ENCODE measurements at places on chromosomes 7 and 10. TPM values are rescaled to one million over a fixed set of nuclear protein-coding genes. Genes with fewer than 3 reads are reported as not detected.

TRIL gene
- total RNA-seq: 0.12 TPM

FRMD4A gene
- 0.98 TPM for total RNA-seq

EPO gene
- total RNA-seq: not detected

GNAT3 gene
- total RNA-seq: not detected

ATXN7L1 gene
- 9.8 TPM for total RNA-seq

GRCh38 chr7:106126170-106126938 lies 14.2 kb upstream of the SYPL1 start:
- peak; percentile 76 for DNase-seq

- no peak for DNase-seq
Measured at GRCh38 chr7:27242555-27243339, at the start of gene EVX1. EVX1 (plus strand) TSS chr7:27242802; CDS start chr7:27243031, 229 bp downstream.

- DNase-seq: no peak
Measured at GRCh38 chr10:52778511-52779392, 6.2 kb upstream of the MBL2 start.

DNA sequence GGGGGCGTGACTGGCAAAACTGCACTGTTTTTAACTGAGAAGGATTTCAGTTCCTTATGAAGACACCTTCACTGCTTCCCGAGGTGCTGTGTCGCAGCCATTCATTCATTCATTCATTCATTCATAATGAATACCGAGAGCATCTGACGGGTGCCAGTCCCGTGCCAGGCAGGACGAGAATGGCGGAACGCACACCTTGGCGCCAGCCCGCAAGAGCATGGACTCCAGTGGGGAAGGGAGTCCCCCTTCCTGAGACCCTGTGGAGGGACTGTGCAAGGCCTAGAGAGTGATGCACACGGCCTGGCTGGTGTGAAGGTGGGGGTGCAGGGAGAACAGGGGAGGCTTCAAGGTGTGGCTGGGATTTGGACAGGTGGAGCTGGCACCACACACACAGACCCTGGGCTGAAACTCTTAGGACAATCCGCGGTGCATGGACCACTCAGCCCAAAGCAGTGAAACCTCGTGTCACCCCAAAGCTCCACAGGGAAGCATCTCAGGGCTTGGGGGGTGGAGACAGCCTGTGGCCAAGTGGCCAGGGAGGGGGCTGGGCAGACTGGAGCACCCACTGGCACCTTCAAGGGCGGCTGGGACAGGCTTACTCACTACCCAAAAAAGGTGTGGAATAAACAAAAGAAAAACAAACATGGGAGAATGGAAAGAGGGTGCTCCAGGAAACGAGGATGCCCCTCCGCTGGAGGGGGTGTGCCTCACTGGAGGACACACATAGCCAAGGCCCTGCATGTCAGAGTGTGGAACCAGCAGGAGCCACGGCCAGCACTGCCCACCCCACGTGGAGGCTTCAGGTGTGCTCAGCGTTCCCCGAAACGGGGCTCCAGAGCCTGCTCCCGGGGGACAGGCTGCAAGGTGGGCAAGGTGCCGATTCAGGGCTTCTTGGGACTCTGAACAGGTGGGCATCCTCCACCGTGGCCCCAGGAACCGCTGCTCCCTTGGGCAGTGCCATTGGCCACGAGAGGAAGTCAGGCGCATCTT lies 37.7 kb downstream of the EBF3 start:
- DNase-seq: no peak

DNA sequence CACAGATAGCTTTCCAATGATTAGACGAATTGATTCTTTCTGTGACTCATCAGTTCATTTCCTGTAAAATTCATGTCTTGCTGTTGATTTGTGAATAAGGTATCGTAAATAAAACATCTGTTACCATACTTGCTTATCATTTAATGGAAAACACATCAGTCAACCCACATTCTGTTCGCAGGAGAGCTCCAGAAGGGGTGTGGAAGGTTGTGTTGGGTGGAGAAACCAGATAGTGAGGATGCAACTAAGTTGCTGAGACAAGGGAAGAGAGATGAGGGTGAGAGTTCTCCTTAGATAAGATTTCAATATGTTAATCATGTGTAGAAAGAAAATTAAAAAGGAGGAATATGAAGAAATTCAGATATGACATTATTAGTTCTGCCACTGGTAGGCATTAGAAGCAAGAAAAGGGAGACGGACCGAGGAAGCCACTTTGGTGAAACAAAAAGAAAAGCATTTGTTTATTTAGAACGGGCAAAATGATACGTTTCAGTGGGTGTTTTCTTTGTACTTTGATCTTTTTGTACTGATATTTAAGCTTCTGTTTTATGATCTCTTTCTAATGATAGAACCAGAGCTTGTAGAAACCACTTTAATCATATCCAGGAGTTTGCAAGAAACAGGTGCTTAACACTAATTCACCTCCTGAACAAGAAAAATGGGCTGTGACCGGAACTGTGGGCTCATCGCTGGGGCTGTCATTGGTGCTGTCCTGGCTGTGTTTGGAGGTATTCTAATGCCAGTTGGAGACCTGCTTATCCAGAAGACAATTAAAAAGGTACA lies 7.8 kb downstream of the CD36 start:
- no peak for DNase-seq

DNA sequence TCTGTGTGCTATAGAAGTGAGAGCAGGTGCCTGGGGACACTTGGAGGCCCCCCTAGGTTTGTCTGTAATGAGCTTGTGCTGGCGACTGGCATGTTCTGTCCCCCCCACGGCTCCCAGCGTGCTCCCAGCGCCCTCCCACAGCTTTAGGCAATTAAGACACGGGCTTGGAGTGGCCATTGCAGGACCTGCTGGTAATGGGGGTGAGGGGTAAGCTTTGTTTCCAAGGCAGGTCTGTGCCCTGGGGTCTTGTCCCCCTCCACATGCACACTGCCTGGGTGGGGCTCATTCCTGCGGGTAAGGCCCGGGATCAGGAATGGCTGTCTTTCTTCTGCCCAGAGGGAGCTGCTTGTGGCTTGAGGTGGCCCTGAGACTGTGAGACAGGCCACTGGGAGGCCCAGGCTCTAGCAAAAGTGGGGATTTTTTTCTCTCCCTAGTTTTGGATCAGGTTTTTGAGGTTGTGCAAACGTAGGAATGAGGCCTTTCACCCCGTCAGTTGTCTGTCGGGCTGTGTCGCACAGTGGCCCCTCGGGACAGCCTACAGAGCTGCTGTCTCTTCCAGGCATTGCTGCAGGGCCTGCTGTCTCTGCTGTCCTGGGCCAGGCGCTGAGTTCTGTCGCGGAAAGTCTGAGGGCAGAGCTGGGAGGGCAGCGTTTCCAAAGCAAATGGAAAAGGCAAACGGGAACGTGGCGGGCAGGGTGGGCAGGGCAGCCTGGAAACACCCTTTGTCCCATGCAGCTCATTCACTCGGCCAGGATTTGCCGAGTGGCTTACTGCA lies 107.4 kb downstream of the LHPP start:
- no peak for DNase-seq

GRCh38 chr7:98294798-98295382 lies 13.4 kb downstream of the BRI3 start:
- peak; percentile 77 for DNase-seq

GRCh38 chr7:119959811-119960210 lies 313.2 kb upstream of the KCND2 start:
- no peak for DNase-seq

DNA sequence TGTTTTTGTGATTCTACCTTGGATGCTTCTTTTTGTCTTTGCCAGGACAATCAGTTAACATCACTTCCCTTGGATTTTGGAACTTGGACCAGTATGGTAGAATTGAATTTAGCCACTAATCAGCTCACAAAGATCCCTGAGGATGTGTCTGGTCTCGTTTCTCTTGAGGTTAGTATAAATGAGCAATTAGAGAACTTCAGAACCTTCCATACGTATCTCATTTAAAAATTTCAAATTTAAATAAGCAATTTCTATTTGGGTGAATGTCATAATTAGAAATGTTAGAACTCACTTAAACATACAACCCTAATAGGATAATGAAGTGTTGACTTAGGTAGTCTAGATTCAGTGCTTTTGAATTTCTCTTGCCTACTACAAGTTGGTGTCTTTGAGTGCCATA lies 69.3 kb upstream of the ADRA2A start:
- DNase-seq: no peak

- no peak for DNase-seq
Measured at GRCh38 chr10:116268976-116269375, 4.0 kb downstream of the GFRA1 start.

DNA sequence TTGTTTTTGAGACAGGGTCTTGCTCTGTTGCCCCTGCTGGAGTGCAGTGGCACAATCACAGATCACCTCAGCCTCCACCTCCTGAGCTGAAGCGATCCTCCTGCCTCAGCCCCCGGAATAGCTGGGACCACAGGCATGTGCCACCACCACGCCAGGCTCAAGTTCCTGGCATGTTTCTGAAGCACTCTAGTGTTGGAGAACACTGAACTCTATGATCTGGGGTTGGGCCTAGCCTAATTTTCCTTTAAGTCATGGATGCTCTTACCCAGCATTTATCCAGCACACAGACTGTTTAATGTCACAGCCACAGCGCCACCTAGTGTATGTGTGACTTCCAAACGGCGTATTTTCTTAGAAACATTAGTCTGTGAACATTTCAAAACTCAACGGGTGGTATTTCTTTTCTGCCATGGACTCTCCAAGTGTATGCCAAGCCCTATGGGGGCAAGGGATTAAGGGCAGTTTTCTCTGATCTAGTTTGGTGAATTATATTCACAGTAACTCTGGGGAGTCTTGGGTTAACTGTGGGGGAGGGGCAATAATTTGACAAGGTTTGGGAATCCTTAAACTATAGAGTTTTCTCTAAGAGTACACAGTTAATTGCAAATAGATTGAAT lies 91.8 kb downstream of the CREM start:
- peak; percentile 95 for DNase-seq

DNA sequence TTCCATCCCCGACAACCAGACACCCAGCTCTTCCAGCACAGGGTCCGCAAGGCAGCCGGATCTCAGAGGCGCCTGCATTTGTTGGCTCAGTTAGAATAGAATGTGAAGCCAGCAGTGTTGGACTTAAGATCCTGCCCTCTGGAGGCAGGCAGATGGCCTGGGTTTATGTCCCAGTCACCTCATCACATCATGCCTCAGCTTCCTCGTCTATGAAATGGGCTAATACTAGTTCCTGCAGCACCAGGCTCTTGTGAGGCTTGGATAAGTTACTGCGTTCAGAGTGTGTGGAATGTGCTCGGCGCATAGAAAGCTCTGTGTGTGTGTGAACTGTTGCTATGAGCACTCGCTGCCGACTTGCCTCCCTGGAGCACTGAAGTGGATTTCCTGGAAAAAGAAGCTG lies 202.5 kb upstream of the GPR26 start:
- DNase-seq: no peak

- DNase-seq: no peak
Measured at GRCh38 chr10:105094048-105094447, 453.0 kb downstream of the SORCS3 start.

DNA sequence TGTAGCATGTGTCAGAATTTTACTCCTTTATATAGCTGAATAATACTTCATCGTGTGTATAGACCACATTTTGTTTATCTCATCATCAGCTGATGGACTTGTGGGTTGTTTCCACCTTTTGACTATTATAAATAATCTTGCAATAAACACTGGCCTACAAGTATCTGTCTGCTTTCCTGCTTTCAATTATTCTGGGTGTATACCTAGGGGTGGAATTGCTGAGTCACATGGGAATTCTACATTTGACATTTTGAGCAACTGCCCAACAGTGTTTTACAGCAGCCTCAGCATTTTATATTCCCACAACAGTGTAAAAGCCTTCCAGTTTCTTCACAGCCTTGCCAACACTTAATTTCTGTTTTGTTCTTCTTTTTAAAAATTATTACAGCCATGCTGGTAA lies 200.3 kb upstream of the PRSS1 start:
- peak; percentile 23 for DNase-seq

DNA sequence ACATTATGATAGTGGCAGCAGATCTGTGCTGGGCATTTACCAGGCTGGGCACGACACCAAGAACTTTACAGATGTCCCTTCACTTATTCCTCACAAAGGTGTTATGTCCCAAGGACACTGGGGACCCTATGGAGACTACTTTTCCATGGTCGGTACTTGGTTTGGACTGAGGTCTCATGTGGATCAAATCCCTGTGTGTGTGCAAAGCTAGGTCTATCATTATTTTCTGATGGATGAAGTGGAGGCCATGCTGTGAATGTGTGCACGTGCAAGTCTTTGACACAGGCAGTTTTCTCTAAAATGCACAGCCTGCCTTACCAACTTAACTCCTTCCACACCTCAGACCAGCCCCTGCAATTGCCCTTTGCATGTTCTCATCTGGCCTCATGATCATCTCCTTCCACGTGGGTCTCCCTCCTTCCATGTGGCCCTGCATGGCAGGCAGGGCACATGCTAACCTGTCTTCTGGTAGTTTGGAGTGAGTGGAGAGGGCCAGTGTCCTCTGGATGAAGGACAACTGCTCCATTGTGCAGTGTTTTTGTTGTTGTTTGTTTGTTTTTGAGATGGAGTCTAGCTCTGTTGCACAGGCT lies 16.0 kb upstream of the ZNF273 start:
- DNase-seq: no peak

Measured in activated CD4-positive, alpha-beta T cell treated with anti-CD3 and anti-CD28 coated beads, Interleukin-2, amount 10 ng/mL, durations not matched to agents 24 days and 14 days (primary cell).